ENCODE measurements at places on chromosomes 5 and 9.

DNA sequence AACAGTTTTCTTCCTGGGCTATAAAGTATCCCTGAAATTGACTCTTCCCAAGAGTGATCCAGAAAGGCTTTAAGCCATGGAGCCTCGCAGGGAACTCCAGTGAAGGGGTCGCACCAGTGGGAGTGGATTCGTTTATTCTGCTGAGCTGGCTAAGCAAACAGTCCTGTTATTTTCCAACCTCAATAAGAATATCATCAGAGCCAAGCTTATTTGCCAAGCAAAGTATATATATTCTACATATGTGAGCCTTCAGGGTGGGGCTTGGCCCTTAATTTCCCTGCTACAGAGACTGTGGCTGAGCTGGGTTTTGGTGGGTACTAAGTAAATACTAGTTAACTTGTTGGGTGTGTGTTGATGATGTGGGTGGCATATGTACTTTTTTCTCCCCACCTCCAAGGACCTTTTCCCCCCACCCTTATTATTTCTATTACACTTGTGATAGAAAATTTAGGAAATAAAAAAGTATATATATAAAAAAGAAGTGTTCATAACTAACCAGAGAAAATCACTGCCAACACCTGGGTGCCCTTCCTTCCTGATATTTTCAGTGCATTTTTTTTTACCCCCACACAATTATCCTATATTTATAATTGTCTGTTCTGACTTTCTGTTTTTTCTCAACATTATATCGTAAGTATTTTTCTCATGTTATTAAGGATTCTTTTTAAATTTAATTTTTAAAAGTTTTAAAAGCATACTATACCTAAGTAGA, 5.3 kb downstream of the GSN start:
- DNase-seq, result no peak

GRCh38 chr5:116296335-116297072, 211.7 kb downstream of the COMMD10 start:
- DNase-seq, result no peak

DNA sequence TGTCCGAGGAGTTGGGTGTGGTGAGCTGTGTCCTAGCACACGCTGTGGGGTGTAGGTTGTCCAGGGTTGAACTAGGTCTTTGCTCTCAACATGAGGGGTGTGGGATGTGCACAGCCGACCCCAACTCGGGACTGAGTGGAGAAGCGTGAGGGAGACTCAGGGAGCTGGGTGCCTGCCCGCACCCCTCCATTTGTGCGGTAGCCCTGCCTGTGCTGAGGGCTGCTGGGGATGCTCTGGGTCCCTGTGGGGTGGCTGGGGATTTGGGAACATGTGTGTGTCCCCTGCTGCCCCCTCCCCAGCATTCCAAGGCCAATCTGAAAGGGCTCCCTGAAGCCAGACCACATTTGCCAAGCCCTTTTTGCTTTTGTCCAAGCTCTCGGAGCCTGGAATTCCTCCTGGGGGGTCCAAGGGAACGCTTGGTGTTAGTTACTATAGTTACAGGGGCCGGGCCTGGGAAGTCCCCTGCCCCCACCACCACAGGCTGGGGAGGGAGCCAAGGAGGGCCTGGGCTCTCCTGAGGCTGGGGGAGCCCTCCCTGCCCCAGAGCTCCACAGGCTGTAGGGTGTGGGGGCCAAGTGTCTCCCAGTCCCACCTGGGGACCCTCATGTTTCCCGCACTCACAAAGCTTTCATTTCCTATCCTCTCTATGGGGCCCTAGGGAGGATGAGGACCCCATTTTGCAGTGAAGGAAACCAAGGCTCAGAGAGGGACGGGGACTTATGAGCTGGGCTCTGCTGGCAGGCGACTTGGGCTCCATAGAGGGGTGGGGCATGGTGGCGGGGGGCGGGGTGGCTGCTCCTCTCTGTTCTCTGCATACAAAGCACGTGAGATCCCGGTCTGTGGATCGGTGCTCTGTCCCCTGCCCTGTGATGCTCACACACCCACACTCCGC, 1.1 kb downstream of the CRB2 start:
- DNase-seq, result no peak

DNA sequence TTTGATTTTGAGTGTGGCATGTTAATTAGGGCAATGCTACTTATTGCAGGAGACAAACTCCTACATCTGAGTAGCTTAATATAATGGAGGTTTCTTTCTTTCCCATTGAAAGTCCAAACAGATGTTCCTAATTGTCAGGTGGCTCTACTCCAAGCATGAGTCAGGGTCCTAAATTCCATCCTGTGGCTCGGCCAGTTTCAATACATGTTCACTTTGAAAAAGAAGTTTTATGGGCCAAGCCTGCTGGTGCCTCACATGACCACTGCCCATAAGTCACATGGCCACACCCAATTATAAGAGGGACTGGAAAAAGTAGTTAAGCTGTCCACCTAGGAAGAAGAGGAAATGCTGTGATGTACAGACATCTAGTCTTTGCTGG, 170.4 kb downstream of the ARRDC3 start:
- DNase-seq, result no peak

DNA sequence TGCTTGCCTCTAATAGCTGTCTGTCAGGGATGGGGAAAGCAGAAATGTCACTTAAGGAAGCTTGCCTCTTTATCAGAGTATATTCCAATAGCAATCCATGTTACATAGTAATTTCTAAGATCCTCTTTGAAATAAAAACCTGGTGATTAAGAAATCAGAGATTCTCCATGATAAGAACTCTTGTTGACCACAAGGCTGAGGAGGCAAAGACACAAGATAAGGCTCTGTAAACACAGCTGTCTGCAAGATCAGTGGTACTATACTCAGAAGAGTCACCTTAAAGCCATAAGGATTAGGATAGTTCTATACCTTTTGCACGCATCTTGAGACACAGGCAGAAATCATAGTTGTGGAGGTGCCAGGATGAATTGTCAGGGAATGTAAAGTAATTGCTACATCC, 40.3 kb downstream of the HEXB start:
- DNase-seq, result no peak

DNA sequence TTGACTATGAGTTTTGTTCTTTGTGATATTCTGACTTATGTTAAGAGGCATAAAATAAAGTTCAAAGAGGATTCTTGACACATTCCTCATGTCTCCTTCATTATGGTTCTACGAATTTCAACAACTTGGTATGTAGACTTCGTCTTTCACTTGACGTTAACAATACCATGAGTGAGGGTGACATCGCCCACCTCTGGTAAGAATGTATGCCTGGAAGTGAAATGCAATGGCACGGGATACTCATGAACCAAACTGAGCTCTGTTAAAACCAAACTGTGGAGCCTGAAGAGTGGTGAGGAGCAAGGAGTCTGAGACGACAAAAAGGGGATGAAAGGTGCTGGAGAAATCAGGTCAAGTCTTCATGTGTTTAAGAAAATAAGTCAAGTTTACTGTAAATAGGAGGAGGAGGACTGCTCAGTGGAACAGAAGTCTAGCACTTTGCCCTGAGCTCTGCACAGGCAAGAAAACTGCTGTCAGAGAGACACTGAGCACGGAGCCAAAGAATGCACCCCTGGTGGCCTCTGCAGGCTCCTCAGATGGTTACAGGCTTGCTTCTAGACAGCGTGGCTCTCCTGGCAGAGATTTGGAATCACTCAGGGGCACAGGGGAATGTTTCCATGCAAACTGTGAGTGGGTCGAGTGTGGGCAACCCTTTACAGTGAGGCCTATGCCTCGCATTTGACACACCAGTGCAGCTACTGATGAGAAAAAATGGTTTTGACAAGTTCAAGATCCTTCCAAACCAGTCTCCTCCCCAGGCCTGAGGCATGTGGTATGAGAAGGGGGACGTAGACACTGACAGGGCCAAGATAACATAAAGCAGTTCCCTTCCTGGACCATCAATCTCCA, 470.1 kb downstream of the IRX1 start:
- no peak for DNase-seq

DNA sequence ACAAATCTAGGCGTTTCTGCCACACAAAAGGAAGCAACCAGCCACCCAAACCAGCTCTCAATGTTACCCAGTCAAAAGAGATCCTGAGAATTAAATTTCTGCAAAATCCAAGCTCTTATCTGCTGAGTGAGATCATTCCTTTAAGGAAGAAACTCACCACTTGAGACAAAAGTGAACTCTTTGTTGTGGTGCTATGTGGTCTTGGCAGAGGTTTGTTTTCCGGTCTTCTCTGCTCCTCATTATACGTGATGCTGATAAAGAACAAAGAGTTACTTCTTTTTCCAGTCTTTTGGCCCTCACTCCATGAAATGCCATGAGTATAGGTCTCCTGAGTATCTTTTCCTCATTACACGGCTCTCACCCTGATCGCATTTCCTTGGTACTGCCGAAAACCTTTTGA, 82.1 kb downstream of the PRKACG start:
- no peak for DNase-seq

DNA sequence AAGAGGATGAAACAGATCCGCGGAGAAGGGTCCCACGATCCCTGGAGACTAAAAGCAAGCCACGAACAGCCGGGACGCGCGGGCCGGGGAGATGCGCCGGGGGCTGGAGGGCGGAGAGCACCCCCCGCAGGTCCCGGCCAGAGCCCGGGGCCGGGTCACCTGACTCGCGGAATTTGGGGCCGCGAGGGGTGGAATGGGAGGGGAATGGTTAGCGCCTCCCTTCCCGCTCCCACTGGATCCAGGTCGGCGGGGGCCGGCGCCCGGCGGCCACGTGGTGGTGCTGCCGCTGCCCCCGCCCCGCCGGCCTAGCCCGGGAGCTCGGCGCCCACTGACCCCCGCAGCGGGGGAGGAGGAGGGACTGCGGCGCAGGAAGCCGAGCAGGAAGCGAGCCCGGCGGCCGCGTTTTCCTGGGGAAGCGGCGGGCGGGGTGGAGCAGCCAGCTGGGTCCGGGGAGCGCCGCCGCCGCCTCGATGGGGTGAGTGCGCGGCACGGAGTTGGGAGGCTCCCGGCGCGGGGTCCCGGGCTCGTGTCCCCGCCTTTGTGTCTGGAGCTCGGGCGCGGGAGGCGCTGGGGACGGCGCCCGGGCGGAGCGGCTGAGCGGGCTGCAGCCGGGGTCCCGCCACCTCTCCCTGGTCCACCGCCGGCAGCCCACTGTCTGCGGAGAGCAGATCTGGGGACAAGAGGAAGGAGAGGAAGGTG, at the start of gene RAI14:
RAI14 (plus strand) TSS at position 328 of the 699 bp plus-strand sequence. CDS start 30,592 bp downstream, outside the sequence.
- peak; percentile 35 for DNase-seq

DNA sequence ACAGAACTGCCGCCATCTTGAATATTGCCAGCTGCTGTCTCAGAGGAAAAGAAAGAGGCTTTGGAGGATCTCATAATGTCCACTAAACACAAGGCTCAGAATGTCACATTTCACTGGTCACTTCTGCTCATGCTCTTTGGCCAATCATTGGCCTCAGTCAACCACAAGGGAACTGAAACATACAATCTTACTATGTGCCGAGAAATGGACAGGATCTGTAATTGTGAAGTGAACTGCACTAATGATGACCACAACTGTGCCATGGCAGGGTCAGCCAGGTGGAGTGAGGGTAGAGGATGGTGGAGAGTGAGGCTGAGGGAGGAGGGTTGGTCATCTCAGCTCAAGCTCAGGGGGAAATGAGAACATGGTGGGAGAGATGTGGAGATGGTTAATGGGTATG, 32.8 kb downstream of the GDNF start:
- no peak for DNase-seq

DNA sequence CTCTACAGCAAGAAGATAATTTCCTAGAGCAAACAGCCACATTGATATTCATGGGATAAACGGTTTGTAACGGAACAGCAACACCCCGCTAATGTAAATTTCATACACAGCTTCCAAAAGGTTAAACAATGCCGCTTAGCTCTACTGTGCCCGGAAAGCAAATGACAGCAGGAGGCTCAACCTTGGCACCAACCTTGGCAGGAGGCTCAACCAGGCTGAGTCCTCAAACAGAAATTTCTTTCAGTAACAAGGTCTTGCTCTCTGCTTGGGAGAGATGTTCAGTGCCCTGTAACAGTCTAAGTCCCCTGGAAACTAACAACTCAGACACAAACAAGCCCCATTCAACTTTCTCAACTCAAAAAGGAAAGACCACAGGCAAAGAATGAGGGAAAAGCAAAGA, 11.1 kb upstream of the PPP1R2B start:
- DNase-seq, result no peak

GRCh38 chr9:93248386-93249040, 64.6 kb downstream of the WNK2 start:
- DNase-seq, result no peak

GRCh38 chr5:5287419-5287818, 135.1 kb upstream of the ICE1 start:
- DNase-seq, result no peak

DNA sequence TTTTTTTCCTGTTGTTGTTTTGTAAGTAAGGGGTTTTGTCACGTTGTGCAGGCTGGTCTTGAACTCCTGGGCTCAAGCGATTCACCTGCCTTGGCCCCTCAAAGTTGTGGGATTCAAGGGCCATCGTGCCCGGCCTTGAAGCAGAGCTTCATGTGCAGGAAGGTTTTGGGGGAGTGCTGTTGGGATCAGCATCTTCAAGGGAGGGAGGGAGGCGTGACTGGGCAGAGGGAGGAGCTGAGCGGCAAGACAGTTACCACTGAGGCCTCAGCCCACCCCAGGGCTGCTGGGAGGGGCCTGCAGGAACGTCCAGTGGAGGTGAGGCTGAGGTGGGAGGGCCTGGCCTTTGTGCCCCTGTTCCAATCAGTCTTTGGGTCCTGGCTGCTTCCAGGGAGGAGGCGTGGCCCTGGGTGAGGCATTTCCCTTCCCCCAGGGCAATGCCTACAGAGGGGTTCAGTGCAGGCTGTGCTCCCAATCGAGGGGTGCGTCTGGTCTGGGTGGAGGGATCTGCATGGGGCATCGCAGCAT, 21.4 kb downstream of the OR2V1 start:
- no peak for DNase-seq

DNA sequence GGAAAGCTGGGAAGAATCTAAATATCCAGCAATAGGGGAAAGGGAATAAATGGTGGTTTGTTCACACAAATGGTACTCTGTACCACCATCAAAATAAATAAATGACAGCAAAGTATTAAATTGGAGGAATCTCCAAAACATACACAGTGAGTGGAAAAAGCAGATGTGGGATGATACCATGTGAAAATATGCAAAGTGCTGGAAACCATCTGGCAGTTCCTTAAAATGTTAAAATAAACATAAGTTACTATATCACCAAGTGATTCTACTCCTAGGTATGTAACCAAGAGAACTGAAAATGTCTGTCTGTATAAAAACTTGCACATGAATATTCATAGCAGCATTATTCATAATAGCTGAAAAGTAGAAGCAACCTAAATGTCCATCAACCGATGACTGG, 41.9 kb upstream of the TEX48 start:
- DNase-seq, result no peak

GRCh38 chr5:118999696-119000095, 11.3 kb upstream of the DTWD2 start:
- no peak for DNase-seq

DNA sequence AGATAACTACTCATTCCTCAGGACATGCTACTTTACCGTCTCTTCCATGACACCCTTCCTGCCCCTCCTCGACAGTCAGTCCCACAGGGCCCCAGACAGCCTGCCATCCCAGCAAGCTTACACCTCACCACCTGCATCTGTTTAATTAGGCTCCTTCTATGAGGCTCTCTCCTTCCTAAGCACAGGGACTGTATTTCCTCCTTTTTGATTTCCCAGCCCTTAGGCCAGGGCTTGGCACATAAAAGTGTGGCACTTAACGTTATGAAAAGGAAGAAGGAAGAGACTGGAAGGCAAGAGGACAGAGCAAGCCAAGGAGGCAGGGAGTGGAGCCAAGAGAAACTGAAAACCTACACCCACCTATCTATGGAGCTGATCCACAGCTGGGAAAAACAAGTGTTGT, 146.8 kb downstream of the SIL1 start:
- no peak for DNase-seq

Data from cortex of kidney (tissue), 1 donor.